ENCODE measurements at places on chromosomes 3 and 15.

DNA sequence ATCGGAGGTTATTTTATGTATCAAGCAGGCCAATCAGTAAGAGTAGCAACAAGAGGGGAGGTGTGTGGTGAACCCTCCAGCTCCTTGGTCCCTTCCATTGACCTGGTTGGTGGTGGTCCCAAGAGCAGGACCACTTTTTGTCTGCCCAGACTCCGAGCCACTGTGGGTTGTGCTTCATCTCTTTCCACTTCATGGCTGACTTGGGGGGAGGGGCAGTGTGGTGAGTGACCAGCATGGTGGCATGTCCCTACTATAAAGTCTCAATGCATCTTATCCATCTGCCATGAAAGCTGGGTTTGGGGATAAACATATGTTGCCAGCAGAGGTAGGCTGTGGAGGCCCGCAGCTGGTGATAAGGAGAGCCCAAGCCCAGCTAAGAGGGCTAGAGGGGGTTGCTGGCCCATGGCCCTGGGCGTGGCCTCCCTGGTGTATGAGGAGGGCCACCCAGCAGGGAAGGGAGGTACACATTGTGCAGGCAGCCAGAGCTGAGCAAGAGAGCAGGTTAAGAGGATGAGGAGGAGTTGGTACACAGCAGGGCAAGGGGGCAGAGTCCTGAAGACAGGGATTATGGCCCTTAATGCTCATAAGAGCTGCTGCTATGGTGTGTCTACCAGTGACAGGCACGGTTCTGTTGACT, 7.0 kb downstream of the AEN start:
- H3K27me3 ChIP-seq: peaks cover 3% of the 10 kb centered on the region
- peaks cover 62% of the 10 kb centered on the region for H3K36me3 ChIP-seq
- peak overlapping the region; percentile 53 for H3K27ac ChIP-seq
- H3K4me3 ChIP-seq: no peak overlapping the region
- no peak for DNase-seq
- H3K4me1 ChIP-seq: peaks cover 26% of the 10 kb centered on the region

DNA sequence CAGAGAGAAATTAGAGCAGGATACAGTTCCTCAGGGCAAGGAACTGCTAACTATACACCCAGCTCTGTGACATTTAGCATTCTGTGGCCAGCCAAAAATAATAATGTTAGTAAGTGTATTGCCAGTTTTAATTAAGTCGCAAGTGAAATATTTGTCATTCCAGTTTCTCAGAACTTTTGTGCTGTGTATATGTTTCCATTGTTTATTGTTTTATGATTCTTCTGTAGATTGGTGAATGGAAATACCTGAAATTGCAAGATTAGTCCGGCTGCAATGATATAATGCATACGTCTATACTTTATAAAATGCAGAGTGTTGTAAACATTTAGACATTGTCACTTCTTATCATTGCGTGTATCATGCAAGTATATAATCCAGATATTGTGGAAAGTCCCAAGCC, 351.3 kb upstream of the GRM7 start:
- DNase-seq: no peak
- no peaks in the 10 kb centered on the region for H3K36me3 ChIP-seq
- no peaks in the 10 kb centered on the region for H3K27me3 ChIP-seq
- H3K4me1 ChIP-seq: peaks cover 16% of the 10 kb centered on the region

- H3K27me3 ChIP-seq: no peaks in the 10 kb centered on the region
- H3K27ac ChIP-seq: no peak overlapping the region
These were observed 168.3 kb upstream of the GBE1 start for GRCh38 chr3:81929697-81930096.

DNA sequence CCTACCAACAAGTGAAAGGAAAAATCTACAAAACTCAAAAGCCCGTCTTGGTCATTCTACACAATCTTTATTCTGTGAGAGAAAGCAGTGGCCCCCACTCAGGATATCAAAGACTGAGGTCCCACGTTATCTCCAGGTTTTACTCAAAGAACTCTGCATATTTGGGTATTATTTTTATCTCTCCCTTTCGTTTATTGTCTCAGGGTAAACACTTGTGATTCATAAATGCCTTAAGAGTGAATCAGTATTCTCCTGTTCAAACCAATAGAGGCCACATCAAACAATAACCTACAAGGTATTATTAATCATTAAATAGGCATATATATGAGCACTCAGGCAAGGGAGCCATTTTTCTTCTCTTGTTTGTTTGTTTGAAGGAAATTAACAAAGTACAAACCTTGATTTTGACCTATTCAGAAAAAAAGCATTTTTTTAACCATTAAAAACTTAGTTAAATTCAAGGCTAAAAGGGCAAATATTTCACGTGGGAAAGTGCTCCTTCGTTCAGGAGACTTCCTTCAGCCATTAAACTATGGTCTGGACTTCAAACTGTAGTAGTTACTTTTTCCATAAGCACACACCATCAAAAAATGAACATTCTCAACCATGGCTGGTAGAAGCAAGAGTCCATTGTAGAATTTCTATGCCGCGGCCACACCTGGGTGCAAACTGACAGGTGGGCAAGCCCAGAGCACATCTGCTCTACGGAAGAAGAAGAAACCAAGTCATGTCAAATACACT, 13.9 kb upstream of the HES1 start:
- no peak overlapping the region for H3K4me3 ChIP-seq
- peaks cover 69% of the 10 kb centered on the region for H3K27me3 ChIP-seq
- no peak for DNase-seq
- H3K4me1 ChIP-seq: peaks cover 9% of the 10 kb centered on the region

DNA sequence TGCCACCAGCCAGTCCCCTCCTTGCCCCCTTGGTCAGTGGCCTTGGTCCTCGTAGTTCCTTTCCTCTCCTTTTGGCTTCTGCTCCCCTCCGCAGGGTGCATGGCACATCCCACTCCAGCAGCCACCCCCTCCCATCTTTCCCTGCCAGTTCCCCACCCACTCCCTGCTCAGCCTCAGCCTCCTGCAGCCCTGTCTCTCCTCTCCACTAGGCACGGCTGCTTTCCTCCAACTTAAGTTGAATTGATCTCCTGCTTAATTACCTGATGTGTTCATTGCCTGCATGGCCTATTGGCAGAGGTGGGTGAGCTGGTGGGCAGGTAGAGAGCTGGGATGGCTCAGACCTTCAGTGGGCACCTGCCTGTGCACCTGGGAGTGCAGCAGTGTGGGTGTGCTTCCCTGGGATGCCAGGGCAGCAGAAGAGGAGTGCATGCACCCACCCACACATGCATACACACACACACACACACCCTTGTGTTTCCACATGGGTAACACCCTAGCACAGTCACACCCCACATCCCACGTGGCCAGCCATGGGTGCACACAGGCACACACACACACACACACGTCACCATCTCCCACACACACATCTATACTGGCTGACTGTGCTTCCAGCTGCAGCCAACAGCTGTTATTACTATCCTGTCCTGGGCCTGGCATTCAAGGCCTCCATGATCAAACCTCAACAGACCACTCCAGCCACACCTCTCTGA, 30.9 kb downstream of the C3orf18 start:
- no peak overlapping the region for H3K27ac ChIP-seq
- peaks cover 33% of the 10 kb centered on the region for H3K27me3 ChIP-seq
- no peaks in the 10 kb centered on the region for H3K36me3 ChIP-seq
- peaks cover 59% of the 10 kb centered on the region for H3K4me1 ChIP-seq

GRCh38 chr3:23740517-23740965, 65.2 kb upstream of the UBE2E1 start:
- no peak for DNase-seq
- H3K36me3 ChIP-seq: no peaks in the 10 kb centered on the region
- no peak overlapping the region for H3K4me3 ChIP-seq

- no peaks in the 10 kb centered on the region for H3K4me1 ChIP-seq
- no peaks in the 10 kb centered on the region for H3K36me3 ChIP-seq
- no peak overlapping the region for H3K27ac ChIP-seq
These were observed 27.2 kb upstream of the PLSCR4 start for GRCh38 chr3:146277953-146278631.

GRCh38 chr3:119937229-119937628, 155.3 kb downstream of the NR1I2 start:
- peak overlapping the region; percentile 16 for H3K27ac ChIP-seq
- peaks cover 5% of the 10 kb centered on the region for H3K4me1 ChIP-seq
- DNase-seq: no peak
- peaks cover 38% of the 10 kb centered on the region for H3K36me3 ChIP-seq

DNA sequence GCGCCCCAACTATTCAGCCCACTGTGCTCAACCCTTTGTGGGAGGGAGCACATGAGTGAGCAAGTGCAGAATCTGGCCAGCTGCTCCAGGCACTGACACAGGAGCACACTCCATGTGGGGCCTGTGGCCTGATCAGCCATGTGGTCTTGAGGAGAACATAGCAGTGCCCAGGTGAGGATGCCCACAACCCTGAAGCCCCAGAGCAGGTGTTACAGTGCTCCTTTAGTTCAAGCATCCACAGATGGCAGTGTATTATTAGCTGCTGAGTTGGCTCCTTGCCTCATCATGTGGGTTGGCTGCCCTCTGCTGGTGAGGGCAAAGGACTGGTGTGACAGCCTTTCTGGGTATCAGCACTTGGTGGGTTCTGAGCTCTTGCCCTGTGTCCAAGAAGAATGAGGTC, 1588.2 kb downstream of the SI start:
- H3K4me1 ChIP-seq: no peaks in the 10 kb centered on the region
- H3K27ac ChIP-seq: no peak overlapping the region
- DNase-seq: peak; percentile 51
- H3K27me3 ChIP-seq: no peaks in the 10 kb centered on the region
- no peaks in the 10 kb centered on the region for H3K36me3 ChIP-seq

- H3K4me1 ChIP-seq: peaks cover 32% of the 10 kb centered on the region
- DNase-seq: peak; percentile 48
- H3K27ac ChIP-seq: peak overlapping the region; percentile 20
- no peaks in the 10 kb centered on the region for H3K36me3 ChIP-seq
- peaks cover 43% of the 10 kb centered on the region for H3K27me3 ChIP-seq
- H3K4me3 ChIP-seq: peak overlapping the region; percentile 81
These were observed 51.8 kb upstream of the DGKG start for GRCh38 chr3:186413615-186414415.

DNA sequence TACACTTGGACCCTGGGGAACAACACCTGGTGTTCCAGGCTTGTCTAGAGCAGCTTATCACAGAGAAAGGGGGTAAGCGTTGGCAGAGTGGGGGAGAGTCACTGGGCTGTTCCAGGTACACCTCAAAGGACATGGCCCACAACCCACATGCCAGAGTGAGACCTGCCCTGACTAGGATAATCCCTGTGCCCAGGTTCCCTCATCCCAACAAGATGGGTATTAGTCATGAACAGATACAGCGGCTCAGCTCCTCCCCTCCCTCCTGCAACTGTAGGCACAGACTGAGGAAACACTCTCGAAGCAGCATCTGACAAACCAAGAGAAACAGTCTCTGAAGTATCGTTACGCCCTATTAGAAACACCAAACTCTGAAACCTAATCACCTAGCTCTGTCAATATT, 32.1 kb upstream of the RPS17 start:
- no peaks in the 10 kb centered on the region for H3K36me3 ChIP-seq
- no peak for DNase-seq
- H3K27ac ChIP-seq: no peak overlapping the region
- peaks cover 31% of the 10 kb centered on the region for H3K4me1 ChIP-seq
- peaks cover 29% of the 10 kb centered on the region for H3K27me3 ChIP-seq
- peak overlapping the region; percentile 48 for H3K4me3 ChIP-seq

DNA sequence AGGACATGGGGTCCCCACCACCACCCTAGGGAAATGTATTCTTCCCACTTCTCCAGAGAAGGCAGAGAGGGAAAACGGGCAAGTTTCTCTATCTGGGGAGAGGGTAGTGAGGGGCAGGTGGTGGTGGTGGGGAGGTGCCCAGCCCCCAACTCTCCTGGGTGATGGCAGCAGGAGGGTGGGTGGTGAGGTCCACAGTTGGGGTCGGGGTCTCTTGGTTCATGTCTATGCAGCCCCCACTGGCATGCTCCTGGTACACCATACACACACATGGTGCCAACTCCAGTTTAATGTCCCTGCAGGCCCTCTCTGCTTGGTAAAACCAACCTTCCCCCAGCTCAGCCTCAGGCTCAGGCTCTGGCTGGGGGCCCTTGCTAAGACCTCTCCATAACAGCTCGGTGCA, 254.5 kb upstream of the LYSMD4 start:
- no peak for DNase-seq
- H3K36me3 ChIP-seq: no peaks in the 10 kb centered on the region
- no peak overlapping the region for H3K4me3 ChIP-seq
- H3K27me3 ChIP-seq: peaks cover 7% of the 10 kb centered on the region

- H3K27ac ChIP-seq: no peak overlapping the region
- H3K4me3 ChIP-seq: peak overlapping the region; percentile 55
- DNase-seq: no peak
- peaks cover 65% of the 10 kb centered on the region for H3K36me3 ChIP-seq
- peaks cover 47% of the 10 kb centered on the region for H3K4me1 ChIP-seq
- H3K27me3 ChIP-seq: peaks cover 3% of the 10 kb centered on the region
These were observed 3.0 kb downstream of the SELENOT start for GRCh38 chr3:150605998-150606641.

DNA sequence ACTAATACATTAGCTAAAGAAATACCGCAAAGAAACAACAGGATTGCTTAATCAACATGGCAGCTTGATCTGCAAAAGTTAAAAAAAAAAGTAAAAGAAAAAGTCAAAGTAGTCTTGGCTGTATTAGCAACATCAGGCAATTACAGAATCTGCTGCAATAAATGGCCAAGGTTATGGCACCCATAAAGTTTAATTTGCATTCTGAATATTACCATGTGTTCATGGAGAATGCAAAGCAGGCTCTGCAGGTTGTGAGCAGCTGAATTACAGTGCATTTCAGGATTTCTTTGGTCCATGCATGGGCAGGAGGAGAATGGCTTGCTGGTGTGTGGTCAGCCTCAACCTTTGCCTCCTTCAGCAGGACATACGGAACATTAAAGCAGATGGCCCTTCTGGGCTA, 199.1 kb upstream of the AZI2 start:
- H3K4me3 ChIP-seq: no peak overlapping the region
- no peaks in the 10 kb centered on the region for H3K36me3 ChIP-seq
- no peaks in the 10 kb centered on the region for H3K27me3 ChIP-seq
- H3K27ac ChIP-seq: no peak overlapping the region
- no peak for DNase-seq

DNA sequence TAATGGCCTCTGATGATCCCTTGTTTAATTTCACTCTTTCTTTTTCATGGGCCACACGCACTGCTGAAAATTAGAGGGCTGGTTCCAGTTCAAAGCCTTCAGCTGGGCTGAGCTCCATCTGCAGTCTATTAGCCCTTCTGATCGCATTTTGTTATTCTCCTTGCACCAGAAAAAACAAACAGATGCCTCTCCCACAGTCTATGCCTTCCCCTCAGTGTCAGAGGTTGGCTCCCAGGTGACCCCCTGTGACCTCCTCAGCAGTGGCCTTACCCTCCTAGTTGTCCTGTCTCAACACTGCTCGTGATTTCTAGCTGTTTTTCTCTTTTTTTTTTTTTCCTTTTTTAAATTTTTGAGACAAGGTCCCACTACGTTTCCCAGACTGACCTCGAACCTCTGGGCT, 77.1 kb upstream of the PRTG start:
- H3K4me1 ChIP-seq: peaks cover 68% of the 10 kb centered on the region
- peak; percentile 64 for DNase-seq
- H3K27ac ChIP-seq: peak overlapping the region; percentile 95
- no peaks in the 10 kb centered on the region for H3K36me3 ChIP-seq
- H3K4me3 ChIP-seq: peak overlapping the region; percentile 26

DNA sequence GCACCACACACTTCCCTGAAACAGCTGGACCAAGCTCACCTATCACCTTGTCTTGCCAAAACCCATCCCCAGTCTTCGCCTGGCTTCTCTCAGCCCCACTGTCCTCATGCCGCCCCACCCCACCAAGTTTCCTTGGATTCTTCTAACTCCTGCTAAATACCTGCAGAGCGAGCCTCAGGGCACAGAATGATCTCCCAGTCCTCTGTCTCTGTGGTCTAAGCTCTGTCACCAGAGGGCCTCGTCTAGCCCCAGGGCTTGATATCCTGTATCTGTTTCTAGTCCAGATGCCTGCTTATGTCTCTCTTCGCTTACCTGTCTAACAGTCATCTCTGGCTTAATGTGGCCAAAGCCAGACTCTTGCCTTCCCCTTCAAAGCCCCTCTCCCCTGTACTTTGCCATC, 9.7 kb downstream of the CCDC12 start:
- no peaks in the 10 kb centered on the region for H3K27me3 ChIP-seq
- H3K4me3 ChIP-seq: no peak overlapping the region
- no peak for DNase-seq
- H3K27ac ChIP-seq: peak overlapping the region; percentile 79
- peaks cover 56% of the 10 kb centered on the region for H3K36me3 ChIP-seq
- H3K4me1 ChIP-seq: peaks cover 10% of the 10 kb centered on the region
